Stimulated activated CD4-positive, alpha-beta T cell treated with anti-CD3 and anti-CD28 coated beads, TNF-alpha, amount 100 ng/mL, for 4 hours (primary cell): ENCODE measurements at places on chromosomes 7 and 10.

DNA sequence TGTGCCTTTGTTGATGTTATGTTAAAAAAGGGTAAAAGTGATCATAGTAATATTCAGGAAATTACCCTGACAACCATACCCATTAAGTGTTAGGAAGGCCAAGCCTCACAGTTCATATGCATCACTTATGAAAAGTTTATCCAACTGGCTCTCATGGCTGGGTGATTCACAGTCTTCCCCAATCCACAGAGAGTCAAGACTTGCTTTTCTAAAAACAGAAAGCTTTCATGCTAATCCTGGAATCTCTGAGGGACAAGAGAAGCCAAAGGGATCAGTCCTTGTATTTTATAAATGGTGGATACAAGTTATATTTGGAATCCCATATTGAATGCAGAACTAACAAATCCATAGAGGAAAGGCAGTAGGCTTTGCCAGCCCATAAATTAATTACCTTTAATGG lies 218.3 kb downstream of the JAZF1 start:
- no peak for DNase-seq

DNA sequence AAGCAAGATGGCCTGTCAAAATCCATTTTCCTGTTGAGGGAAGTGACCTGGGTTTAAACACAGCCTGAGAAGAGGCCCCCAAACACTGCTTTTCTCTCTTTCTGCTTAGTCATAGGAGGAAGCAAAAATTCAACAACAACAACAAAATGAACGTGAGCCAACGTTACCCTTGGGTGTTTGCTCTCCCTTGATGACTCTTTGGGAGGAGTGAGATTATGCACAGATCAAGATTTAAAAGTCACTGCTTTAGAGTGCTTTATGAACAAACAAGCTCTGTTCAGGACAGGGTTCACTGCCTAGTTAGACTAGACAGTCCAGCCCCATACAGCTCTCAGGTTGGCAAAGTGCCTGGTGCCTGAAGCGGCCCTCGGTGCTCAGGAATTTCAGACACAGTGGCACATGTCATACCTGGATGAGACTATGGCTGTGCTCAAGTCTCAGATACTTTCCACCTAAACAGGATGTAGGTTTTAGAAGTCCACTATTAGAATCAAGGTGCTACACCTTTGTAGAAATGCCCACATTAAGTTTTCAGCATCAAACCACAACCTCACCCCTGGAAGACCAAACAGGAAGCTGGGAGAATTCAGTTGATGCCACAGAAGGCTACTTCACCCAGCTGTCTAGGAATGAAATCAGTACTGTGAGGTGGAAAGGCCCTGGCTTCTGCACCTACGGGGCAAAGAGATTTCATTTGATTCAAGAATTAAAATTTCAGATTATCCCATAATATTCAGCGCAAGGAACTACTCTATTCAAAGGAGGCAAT lies 38.7 kb downstream of the DENND11 start:
- DNase-seq = no peak

DNA sequence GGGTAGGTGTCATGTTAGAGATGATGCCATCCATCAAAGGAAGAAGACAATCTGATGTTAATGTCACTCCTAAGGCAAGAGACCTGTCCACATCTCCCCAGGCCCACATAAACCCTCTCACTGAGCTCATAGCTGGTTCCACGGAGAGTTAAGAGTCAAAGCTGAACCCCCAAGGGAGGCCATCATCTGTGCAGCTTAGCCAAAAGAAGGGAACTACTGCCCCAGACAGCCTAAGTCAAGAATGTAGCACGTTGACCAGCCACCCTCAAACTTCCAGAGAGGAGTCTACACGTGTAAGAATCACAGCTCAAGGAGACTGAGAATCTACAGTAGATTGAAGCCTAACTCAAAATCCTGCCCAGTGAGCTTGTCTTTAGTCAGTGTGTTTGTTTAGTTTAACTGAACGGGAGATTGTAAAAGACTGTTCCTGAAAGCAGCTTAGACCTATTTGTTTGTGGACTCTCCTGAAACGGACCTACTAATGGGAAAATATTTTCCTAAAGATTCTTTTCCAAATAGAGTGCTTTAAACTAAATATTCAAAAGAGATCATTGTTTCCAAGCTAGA lies 192.7 kb upstream of the NFE2L3 start:
- DNase-seq = no peak

DNA sequence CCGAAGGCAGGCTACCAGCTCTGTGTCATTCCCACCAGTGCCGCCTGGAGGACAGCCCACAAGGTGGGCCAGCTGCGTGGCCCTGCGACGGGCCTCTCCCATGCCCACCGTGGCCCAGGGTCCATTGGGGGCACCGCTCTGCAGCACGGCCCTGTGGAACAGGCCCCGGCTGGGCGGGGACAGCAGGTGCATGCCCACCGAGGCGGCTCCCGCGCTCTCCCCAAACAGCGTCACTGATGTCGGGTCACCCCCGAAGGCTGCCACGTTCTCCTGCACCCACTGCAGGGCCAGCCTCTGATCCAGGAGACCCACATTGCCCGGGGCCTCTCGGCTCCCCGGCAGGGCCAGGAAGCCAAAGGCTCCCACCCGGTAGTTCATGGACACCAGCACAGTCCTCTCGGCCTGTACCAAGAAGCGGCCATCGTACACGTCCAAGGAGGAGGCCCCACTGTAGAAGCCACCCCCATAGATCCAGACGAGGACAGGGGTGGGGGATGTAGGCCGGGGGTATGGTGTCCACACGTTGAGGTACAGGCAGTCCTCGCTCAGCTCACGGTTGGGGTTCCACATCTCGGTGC lies 2.3 kb downstream of the ACHE start:
- no peak for DNase-seq

- DNase-seq = no peak
Observed at GRCh38 chr10:29636178-29636577, 1.4 kb upstream of the SVIL start.

DNA sequence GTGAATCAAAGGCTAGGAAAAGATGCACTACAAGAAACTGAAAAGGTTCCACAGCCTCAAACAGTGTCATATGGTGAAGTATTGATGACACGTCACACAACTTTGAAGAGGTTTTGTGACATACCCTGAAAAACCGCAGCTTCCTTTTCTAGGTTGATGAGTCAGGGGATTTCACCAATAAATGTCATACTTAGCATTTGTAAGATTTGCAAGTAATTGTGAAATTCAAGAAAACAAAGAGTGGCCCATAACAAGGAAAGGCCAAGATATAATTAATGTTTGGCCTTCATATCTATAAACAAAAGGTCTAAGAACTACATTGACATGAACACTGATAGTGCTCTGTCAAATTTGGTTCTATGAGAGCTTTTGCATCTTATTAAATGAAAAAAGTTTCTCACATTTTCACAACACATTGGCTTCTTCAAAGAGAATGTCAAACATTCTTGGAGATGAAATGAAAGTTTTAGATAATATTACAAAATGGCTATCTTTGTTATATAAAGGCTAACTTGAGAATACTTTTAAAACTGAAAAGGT lies 62.0 kb upstream of the NAMPT start:
- no peak for DNase-seq

- peak; percentile 22 for DNase-seq
Observed at GRCh38 chr7:36153571-36154097, 580 bp downstream of the EEPD1 start.
